ENCODE measurements at places on chromosomes 16 and 17.

DNA sequence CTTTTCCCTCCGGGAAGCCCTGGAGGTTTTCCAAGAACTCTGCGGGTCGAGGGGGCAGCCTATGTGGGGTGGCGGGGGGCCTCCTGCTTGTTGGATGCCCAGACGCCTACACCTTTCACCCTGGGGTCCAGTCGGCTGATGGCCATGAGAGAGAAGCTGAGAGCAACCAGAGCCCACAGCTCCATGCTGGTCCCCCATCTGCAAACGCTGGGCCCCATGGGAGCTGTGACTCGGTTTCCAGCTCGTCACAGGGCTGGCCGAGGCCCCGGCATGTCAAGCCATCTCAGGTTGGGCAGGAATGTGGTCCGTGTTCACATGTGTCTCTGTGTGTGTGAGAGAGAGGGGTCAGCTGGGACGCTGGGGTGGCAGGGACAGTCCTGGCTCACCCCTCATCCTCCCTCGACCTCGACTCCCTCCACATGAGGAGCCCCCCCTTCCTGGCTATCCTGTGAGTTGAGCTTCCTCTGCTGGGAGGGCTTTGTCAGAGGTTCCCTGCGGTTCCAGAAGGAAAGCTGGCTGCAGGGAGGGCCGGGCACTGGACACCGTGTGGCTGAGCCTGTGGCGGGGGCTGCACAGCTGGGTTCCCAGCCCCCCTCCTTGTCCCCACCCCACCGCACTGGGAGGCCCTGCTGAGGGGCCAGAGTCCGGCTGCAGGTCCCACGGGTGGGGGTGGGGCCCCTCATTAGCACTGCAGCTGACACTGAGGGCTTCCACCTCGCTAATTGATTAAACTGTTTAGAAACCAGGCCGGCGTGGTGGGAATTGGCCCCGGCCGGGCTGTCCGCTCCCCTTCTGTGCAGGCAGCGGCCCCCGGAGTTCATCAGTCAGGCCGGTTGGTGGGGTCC lies 19.1 kb downstream of the METRNL start:
- DNase-seq: no peak

- no peak for DNase-seq
These were observed 14.3 kb upstream of the PRKCB start for GRCh38 chr16:23821467-23821866.

- no peak for DNase-seq
These were observed 102.9 kb upstream of the ZFHX3 start for GRCh38 chr16:73150786-73151185.

DNA sequence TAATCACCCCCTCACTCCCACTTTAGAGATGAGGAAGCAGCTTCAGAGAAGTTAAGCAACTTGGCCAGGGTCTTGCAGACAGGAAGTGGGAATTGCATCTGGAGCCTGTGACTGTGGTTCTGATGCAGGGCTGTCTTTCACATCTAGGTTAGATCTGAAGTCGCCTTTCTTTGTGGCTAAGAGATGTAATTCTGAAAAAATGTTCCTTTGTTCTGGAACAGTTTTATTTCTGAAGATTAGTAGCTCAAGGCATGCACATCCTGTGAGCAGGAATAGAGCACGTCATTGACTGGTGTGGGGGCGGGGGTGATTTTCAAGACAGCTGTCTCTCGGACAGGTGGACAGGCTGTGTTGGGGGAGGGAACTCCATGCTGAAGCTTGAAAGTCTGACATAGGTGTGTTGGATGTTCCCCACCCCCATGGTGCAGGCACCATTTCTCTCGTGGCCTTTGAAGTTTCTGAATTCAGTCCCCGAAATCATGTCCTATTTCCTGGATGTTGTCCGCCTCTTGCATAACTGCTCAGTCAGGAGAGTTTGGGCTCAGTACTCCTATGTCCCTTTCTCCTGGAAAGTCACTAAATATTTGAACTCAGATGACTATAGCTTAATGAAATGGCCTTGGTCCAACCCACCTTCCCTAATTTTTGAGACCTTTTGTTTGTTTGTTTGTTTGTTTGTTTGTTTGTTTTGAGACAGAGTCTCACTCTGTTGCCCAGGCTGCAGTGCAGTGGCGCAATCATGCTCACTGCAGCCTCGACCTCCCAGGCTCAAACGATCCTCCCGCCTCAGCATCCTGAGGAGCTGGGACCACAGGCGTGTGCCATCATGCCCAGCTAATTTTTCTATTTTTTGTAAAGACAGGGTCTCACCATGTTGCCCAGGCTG lies 21.0 kb upstream of the HERPUD1 start:
- DNase-seq: no peak

GRCh38 chr16:27182906-27183405 lies 20.4 kb upstream of the KDM8 start:
- no peak for DNase-seq

DNA sequence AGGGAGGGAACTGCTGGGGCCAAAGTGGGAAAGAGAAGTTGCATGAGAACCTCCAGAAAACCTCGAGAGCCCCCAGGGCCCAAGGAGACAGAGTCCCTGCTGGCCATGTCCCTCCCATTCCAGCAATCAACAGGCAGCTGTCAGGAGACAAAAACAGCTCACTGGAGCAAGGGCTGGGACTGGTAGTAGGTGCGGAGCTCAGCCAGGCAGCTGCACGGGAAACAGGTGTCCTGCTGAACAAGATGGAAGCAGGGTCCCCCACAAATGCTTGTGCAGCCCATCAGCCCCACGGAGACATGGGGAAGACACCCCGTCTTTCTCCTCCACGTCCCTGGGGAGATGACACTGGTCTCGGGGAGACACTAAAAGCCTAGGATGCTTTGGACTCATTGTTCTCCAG lies 34.5 kb downstream of the SDK2 start:
- no peak for DNase-seq

DNA sequence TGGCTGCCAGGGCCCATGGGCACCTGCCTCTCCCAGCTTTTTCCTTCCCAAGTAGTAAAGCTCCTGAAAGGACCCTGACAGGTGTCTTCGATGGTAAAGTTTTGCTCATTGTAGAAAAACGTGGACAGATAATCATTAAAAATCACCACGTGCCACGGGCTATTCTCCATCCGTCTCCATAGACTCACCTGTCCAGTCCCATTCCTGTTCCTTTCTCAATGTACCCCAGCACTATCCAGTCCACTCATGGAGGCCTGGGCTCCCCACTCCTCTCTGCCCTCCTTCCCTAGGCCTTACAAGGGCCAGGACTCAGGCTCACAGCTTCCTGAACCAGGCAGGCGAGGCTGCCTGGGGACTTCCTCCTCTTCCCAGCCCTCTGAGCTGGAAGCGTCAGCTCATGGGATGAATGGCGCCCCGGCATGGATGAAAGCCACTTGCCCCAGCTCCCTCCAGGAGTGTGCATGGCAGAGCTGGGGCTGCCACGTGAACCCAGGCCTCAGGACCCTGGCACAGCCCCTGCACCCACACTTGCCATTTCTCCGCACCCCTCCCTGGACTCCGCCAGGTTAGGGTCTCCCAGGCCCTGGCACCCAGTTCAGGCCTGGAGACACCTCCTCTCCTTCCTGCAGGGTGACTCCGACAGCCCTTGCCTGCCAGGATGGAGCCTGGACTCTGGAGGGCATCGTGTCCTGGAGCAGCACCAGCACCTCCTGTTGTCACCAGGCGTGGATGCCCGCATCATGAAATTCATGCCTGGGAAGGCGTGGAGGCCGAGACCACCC lies 8.8 kb downstream of the CTRB1 start:
- no peak for DNase-seq

GRCh38 chr16:80743273-80743672 lies 61.1 kb downstream of the CDYL2 start:
- no peak for DNase-seq

- no peak for DNase-seq
These were observed 17.7 kb upstream of the HS3ST3A1 start for GRCh38 chr17:13619462-13619861.

- no peak for DNase-seq
These were observed 7.5 kb upstream of the MPHOSPH6 start for GRCh38 chr16:82177555-82177954.

- DNase-seq: peak; percentile 55
These were observed 21.8 kb upstream of the ASGR2 start for GRCh38 chr17:7136266-7136877.

- DNase-seq: no peak
These were observed 1.9 kb downstream of the PHF23 start for GRCh38 chr17:7237266-7237760.

DNA sequence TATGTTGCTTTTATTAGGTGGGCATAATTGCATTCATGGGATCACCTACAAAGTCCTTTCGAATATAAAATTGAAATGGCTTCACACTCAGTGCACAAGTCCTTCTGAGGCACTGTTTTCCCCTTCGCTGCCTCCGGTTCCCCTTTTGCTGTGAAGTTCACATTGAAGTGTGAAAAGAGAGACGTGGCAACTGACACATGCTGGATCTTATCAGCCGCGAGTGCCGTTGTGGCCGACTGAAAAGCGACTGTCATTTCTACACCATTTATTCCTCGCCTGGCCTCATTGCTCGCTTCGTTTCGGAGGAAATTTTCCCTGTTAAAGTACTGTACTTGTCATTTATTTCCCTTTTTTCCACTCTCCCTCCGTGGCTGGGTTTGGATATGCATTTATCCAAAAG lies 423.5 kb downstream of the MAF start:
- no peak for DNase-seq

DNA sequence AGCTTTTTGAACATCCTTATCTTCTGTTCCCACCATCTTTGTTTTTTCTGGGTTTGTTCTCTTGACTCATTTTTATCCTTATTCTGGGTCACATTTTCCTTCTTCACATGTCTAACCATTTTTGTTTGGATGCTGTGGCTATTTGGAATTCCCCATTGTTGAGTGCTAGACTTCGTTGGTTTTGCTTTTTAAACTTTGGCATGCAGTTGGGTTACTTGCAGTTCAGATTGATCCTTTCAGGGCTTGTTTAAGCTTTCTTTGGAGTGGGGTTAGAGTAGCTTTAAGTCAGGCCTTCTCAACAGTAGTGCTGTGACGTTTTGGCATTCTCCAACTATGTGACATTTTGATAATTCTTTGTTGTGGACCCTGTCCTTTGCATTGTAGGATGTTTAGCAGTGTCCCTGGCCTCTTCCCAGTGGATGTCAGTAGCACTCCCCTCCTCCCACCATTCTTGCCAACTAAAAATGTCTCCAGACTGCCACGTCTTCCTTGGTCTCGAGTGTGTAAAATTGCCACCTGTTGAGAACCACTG lies 21.1 kb downstream of the PRMT7 start:
- no peak for DNase-seq

- no peak for DNase-seq
These were observed 41.7 kb downstream of the PEMT start for GRCh38 chr17:17549732-17550366.

DNA sequence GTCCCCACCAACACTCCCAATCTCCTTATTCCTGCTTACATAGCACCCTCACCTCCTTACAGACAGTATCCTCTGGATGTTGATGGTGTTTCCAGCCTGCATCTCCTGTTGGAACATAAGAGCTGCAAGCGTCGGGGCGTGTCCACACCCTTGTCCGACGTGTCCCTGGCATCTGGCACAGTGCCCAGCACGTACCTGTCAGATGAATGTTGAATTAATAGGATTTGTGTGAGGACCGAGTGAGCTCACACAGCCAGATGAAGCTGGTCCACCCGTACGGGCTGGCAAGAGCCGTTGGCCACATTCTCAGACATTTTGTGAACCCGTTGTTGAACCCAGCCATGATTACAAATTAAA lies 12.2 kb upstream of the CBX4 start:
- DNase-seq: no peak

DNA sequence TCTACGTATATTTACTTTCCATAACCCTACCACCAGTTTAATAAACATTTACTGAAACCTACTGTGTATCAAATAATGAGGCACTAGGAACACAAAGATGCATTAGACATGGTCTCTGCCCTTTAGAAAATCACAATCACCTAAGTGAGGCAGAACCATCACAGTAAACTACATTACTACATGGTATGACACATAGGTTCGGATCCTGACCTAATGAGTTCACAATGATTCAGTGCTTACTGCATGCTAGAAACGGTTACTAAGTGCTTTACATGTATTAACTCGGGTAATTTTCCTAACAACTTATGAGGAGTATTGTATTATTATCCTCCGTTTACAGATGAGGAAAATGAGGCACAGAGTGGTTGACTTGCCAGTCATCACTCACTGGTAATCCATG lies 5.2 kb upstream of the SYNRG start:
- DNase-seq: no peak

- no peak for DNase-seq
These were observed 39.1 kb downstream of the CCDC57 start for GRCh38 chr17:82173351-82174041.

GRCh38 chr17:78667741-78668640 lies 90.8 kb upstream of the DNAH17 start:
- DNase-seq: no peak

DNA sequence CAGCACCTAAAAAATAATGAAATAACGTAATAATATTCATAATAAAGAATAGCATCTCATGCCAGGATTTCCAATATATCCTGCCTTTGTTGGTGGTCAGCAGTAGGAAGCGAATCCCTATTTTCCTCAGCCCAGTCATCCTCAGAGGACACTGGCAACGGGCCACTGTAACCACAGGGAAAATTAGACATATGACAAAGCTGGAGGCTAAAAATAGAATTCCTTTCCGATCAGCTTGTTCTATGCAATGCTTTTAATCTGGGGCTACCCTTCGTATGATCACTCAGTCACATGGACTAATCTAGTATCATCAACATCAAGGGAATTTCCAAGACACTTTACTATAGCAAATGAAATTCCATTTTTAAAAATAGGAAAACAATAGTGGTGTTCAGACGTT lies 246.9 kb upstream of the KCNJ16 start:
- DNase-seq: no peak

GRCh38 chr16:87447323-87447722 lies 45.5 kb downstream of the ZCCHC14 start:
- DNase-seq: no peak

All from stimulated activated CD4-positive, alpha-beta T cell treated with anti-CD3 and anti-CD28 coated beads, Interleukin-1b, Interleukin-23, amount 100 ng/mL, for 1 hour (primary cell).